Bone marrow (tissue), 2 donors: ENCODE measurements at places on chromosomes 6 and 20.
A peak's percentile ranks its signal among the peaks of the same experiment; 100 is the strongest.

GRCh38 chr6:71199736-71200135 lies 88.9 kb upstream of the OGFRL1 start:
- no peak for DNase-seq

- DNase-seq: no peak
These were observed 74.6 kb downstream of the AIG1 start for GRCh38 chr6:143135325-143135724.

DNA sequence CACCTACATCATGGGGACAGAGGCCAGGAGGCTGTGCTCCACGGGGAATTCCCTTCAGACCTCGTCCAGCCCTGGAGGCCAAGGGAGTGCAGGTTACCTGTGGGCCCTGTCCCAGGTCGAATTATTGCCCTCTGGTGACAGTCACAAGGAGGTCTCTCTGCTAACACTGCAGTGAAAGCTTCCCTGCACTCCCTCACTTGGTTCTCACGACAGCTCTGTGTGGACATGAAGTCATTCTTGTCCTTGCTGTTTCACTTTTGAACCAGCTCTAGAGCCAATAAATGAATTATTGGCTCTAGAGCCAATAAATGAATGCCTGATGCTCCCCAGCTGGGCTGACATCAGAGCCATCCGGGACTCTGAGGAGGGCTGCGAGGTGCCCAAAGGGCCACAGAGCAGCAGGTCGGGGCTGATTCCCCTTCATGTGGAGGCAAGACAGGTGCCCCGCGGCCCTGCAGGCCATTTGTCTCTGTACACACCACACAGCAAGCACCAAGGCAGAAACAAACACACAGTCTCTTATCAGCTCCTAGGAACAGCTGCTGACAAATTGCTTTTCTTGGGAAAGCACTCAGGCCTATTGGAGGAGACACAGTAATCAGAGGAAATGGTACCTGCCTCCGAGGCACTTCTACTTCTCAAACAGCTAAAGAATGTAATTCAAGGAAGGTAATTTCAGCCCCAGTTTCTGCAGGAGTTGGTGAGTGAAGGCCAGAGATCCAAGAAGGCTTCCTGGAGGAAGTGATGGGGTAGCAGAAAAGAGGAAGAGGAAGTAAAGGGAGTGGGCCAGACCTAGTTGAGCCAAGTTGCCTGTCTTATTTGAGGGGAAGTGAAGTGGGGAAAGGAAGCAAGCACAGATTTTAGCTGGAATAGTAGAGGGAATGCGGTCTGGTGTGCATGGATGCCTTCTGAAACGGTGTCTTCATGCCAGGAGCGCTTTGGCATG lies 27.5 kb upstream of the TBXT start:
- DNase-seq: peak; percentile 8

DNA sequence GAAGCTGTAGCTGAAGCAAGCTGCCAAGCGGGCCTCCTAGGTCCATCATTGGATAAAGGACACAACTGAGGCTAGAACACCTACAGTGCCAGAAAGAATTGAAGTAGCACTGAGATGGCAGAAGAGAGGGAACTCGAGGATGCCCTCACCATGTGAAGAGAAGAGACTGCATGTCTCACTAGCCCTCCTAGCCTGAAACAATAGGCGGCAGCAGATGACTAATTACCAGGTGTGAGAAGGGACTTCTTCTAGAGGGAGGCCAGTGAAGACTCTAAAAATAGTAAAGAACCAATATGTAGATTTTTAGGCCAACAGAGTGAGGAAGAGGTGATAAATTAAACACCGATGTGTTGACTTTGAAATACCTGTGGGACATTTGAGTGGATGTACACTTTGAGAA lies 50.3 kb downstream of the LGSN start:
- DNase-seq: no peak

DNA sequence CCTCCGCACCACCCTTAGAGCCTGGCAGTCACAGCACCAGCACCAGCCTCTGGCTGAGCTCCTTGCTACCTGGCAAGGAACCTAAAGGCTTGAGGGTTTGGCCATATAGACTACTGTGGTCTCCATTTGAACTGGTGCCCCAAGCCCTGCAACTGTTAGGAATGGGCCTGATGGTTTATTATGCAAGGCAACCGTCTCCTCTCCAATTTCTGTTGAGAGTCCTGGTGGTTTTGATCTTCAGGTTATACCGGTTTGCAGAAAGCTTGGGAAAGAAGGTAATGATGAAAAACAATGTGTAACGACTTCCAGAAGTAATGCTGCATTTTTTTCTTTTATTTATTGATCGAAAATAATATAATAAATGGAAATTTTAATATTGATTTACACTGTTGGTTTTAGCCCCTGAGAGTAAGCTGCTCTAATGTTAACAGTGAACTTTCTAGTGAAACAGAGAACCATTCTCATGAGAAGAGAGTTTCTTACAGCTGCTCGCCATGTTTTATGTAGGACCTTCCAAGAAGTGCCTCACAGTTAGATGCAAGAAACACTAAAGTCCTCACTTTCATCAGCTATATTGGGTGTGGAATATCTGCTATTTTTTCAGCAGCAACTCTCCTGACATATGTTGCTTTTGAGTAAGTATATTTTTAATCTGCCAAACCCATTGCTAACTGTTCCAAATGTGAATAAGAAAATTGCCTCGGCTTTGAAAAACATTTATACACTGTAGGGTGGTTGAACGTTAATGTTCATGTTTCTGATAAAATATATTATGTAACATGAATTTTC lies 112.8 kb downstream of the ADGRG6 start:
- DNase-seq: no peak

DNA sequence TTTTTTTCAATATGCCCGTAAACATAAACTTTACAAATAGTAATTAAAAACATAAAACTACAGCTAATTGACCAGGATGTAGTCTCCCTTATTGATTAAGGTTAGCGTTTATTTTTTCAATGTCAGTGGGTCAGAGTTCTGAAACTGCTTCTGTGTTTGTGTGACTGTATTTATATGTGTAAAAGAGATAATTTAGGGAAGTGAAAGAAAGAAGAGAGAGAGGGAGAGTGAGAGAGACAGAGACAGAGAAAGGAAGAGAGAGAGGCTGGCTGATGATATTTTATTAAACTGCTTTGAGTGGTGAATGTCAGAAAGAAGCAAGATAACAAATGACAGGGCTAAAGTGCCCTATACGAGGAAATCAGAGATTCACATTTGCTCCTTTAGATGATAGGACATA lies 266.1 kb upstream of the PTCHD4 start:
- DNase-seq: no peak

- no peak for DNase-seq
These were observed 24.3 kb upstream of the KIAA0408 start for GRCh38 chr6:127483399-127484055.

DNA sequence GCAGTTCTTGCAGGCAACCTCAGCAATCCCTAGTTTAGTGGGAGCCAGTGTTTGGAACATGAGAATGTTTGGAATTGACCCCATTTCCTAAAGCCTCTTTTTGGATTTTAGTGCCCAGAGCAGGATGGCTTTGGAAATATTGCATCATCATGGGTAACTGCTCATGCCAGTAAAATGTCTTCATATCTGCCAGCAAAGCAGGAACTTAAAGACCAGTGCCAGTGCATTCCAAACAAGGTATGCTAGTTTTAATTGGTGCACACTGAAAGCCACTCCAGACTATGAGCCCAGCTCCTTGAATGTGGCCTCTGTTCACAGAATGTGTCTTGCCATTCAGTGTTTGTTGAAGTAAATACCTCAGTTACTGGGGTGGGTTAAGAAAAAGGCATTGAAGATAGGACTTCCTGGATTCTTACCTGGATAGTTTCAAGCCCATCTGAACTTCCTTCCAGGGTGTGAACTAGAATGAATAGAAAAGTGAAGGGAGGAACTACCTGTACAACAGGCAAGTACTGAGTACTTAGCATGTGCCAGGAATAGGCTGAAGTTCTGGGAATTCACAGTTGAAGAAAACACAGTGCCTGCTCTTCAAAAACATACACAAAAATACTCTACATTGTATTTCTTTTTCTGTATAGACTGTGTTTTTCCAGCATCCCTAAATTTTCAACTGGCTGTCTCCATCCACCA lies 70.5 kb downstream of the COL19A1 start:
- DNase-seq: no peak

GRCh38 chr6:124867121-124867520 lies 95.1 kb upstream of the RNF217 start:
- no peak for DNase-seq

DNA sequence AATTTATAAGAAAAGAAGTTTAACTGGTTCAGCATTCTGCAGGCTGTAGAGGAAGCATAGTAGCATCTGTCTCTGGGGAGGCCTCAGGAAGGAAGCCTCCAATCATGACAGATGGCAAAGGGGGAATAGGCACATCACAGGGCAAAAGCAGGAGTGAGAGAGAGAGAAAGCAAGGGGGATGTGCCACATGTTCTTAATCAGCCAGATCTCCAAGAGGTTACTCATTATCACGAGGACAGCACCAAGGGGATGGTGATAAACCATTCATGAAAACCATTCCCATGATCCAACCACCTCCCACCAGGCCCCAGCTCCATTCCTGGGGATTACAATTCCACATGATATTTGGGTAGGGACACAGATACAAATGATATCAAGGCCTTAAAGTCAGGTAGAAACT lies 217.5 kb upstream of the TCF21 start:
- DNase-seq: no peak

DNA sequence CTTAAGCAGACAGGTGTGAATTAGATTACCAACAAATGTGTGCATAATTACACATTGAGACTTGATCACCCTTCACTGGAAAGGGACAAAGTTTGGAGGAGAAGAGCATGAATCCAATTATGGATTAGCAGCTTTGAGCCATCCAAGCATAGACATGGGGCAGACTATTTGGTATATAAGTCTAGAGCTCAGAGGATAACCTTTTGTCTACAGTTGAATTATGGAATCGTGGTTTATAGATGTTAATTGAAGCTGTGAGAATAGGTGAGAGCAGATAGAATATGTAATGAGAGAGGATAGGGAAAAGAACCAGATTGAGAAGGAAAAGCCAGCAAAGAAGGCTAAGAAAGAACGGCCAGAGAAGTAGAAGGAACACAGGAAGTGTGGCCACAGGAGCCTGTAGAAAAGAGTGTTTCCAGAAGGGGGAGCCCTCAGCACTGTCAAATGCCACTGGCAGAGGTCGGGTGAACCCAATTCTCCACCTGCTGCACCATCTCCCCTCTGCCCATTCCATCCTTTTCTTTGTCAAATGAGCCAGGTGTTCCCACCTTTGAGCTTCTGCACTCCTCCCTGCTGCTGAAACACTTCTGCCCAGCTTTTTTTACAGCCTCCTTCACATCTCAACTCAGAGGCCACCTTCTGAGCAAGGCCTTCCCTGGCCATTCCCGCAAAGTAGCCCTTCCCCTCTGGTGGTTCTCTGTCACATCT lies 7.3 kb downstream of the DNTTIP1 start:
- peak; percentile 3 for DNase-seq

DNA sequence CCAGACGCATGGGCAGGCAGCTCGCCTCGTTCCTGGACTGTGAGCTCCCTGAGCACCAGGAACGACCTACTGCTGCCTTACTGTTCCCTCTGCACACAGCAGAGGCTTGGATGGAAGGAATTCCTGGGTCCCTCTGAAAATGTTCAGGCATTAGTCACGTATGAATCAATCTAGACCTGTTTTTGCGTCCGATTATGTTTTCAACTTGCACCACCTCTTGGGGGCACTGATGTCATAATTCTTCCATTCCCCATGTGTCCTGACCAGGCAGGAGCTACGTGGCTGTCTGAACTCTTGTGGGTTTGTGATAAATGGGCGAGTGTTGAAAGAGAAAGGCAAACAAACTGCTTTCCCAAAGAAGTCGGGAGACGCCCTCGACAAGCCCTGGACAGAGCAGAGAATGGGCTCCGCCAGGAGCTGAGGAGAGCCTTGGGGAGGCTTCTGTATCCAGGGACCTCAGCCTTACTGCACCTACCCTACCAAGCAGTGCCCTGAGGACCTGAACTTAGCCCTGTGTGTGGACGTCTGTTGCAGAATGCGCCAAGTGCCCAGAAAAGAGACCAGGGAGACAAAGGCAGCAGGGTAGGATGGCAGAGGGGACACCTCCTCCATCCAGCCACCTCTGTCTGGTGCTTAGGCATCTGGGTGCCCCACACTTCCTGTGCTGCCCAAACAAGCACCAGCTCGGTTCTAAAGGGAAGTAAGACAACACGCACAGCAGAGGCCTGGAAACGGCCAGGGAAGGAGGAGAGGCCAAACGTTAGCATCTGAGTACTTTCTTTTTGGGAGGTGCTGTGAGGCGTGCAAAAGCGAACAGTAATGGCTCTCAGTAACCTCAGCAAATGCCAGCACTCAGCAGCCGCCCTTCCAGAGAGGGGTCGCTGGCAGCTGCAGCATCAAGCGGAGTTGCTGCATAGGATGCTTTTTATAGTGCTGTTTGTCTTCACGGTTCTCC lies 124.2 kb downstream of the LY86 start:
- DNase-seq: peak; percentile 96

DNA sequence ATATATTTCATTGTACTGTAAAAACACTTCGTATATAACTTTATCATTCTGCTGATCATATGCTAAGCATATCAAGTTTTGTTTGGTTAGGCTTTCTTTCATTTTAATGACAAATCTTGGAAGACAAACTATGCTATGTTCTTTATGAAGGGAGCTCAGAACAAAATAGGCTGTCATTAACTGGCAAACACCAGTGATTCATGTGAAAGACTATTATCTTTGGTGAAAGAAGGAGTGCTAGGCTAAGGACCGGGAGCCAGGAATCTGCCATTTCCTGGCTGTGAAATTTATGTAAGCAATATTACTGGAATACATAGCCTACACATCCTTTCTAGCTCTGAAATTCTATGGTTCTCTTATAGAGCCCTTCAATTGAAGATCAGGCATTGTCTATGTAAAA lies 136.2 kb upstream of the CCN2 start:
- DNase-seq: no peak
